ENCODE measurements at places on chromosomes 5 and 9. TPM values are rescaled to one million over a fixed set of nuclear protein-coding genes. Genes with fewer than 3 reads are reported as not detected.

- DNase-seq = no peak
- H3K4me1 ChIP-seq = peaks cover 2% of the 10 kb centered on the region
- H3K27ac ChIP-seq = no peak overlapping the region
- H3K27me3 ChIP-seq = peaks cover 2% of the 10 kb centered on the region
Observed at GRCh38 chr5:94740286-94740685, 121.8 kb downstream of the SLF1 start.

GRCh38 chr9:95507464-95508241 is 9.1 kb downstream of the PTCH1 start:
- peaks cover 59% of the 10 kb centered on the region for H3K27me3 ChIP-seq
- H3K36me3 ChIP-seq = no peaks in the 10 kb centered on the region
- H3K4me1 ChIP-seq = peaks cover 38% of the 10 kb centered on the region
- peak; percentile 84 for DNase-seq
- peak overlapping the region; percentile 92 for H3K4me3 ChIP-seq

DNA sequence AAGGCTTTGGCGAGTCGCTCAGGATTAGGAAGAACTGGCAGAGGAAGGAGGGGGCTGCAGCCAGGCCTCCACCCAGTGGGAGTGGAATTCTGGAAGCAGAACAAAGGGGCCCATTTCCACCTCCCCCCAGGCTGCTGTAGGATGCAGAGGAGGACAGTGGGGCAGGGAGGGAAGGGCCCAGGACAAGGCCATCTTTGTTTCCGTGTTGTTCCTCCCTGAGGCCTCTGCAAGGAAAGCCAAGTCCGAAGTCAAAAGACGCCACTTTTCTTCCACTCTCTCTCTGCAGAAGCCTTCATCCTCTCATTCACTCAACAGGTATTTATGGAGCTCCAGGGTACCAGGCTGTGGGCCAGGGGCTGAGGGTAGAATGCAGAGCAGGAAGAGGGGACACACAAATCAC is 70.7 kb downstream of the ENTREP1 start:
- no peak for DNase-seq
- H3K27me3 ChIP-seq = peaks cover under 1% of the 10 kb centered on the region
- no peak overlapping the region for H3K27ac ChIP-seq

GRCh38 chr5:139761501-139761900 is 34.1 kb upstream of the PSD2 start:
- H3K27ac ChIP-seq = no peak overlapping the region
- no peak for DNase-seq
- no peaks in the 10 kb centered on the region for H3K36me3 ChIP-seq
- H3K27me3 ChIP-seq = peaks cover 69% of the 10 kb centered on the region

GRCh38 chr5:174723315-174723978 is 935 bp upstream of the MSX2 start:
- peak overlapping the region; percentile 16 for H3K4me3 ChIP-seq
- H3K4me1 ChIP-seq = peaks cover 6% of the 10 kb centered on the region
- DNase-seq = no peak
- H3K27ac ChIP-seq = peak overlapping the region; percentile 50
- H3K36me3 ChIP-seq = no peaks in the 10 kb centered on the region

DNA sequence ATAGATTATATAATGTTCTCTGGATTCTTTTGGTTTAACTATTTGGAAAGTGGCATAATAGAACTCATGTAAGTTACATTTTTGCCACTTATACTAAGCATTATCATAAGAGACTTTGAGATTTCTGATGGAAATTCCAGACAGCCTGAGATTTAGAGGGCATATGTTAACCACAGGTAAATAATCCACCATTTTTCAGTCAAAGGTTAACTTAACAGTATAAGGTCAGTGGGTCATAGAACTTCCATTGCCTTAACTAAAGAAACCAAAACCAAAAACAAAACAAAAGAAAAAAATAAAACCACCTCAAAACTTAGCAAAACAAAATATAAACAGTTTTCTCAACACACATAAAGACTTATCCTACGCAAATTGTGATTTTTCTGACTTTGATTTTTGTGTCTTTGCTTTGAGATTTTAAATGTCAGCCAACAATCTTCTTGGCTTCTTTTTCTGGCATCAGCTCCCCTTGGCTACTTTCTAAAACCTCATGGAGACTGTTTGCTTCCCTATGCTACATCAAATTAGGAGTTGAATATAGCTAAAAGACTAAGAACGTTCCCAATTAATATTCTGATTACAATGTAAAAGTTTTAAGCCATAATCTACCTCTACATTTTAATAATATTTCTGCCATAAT is 430.1 kb upstream of the DAB2 start:
- H3K36me3 ChIP-seq = no peaks in the 10 kb centered on the region
- H3K27me3 ChIP-seq = peaks cover 5% of the 10 kb centered on the region
- no peak for DNase-seq
- H3K4me3 ChIP-seq = no peak overlapping the region

- H3K36me3 ChIP-seq = no peaks in the 10 kb centered on the region
- no peak overlapping the region for H3K4me3 ChIP-seq
- H3K27ac ChIP-seq = no peak overlapping the region
- no peaks in the 10 kb centered on the region for H3K27me3 ChIP-seq
- DNase-seq = no peak
- H3K4me1 ChIP-seq = no peaks in the 10 kb centered on the region
Observed at GRCh38 chr5:108560581-108560980, 178.7 kb upstream of the FBXL17 start.

GRCh38 chr5:142000173-142000572 is 12.7 kb downstream of the GNPDA1 start:
- no peak overlapping the region for H3K4me3 ChIP-seq
- H3K4me1 ChIP-seq = peaks cover 34% of the 10 kb centered on the region
- H3K36me3 ChIP-seq = peaks cover 56% of the 10 kb centered on the region
- DNase-seq = no peak
- no peaks in the 10 kb centered on the region for H3K27me3 ChIP-seq

GRCh38 chr9:78547831-78548230 is 250.9 kb downstream of the PSAT1 start:
- no peak overlapping the region for H3K27ac ChIP-seq
- no peaks in the 10 kb centered on the region for H3K36me3 ChIP-seq
- H3K4me3 ChIP-seq = no peak overlapping the region
- DNase-seq = no peak
- H3K4me1 ChIP-seq = no peaks in the 10 kb centered on the region
- H3K27me3 ChIP-seq = no peaks in the 10 kb centered on the region

DNA sequence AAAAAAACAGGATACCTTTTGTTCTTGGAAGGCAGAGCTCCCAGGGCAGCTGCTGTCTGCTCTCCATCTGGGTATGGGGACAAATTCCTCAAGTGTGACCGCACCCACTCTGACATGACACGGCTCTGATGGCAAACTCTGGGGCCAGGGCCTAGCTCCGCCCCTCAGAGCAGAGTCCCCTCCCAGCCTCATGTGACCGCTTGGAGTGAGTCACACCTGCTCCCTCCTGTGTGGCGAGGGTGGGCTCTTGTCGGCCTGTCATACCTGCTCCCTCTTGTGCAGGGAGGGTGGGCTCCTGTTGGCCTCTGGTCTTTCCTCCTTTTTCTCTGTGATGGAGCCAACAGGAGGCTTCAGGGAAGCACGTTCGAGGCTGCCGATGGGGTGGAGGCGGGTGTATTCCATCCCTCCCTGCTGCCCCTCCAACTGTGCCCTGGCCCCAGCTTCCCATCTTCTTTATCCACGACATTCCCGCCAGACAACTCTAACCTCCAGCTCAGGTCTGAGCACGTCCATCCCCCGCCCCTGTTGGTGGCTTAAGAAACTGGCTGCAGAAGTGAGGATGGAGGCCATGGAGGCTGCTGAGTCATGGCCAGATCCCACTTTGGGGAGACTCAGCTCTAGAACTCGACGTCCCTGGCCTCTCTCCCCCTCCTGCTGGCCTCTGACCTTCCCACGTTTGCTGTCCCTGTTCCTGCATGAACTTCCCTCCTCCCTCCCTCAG is 65.3 kb downstream of the OLFM1 start:
- H3K4me1 ChIP-seq = no peaks in the 10 kb centered on the region
- no peaks in the 10 kb centered on the region for H3K36me3 ChIP-seq
- DNase-seq = no peak
- H3K4me3 ChIP-seq = no peak overlapping the region
- no peaks in the 10 kb centered on the region for H3K27me3 ChIP-seq

- no peak for DNase-seq
- H3K36me3 ChIP-seq = no peaks in the 10 kb centered on the region
Observed at GRCh38 chr5:14506140-14506538, 75.5 kb upstream of the OTULINL start.

- no peaks in the 10 kb centered on the region for H3K27me3 ChIP-seq
- H3K36me3 ChIP-seq = peaks cover 4% of the 10 kb centered on the region
- H3K4me1 ChIP-seq = no peaks in the 10 kb centered on the region
- H3K27ac ChIP-seq = no peak overlapping the region
Observed at GRCh38 chr9:127660886-127661741, 45.7 kb upstream of the CFAP157 start.

DNA sequence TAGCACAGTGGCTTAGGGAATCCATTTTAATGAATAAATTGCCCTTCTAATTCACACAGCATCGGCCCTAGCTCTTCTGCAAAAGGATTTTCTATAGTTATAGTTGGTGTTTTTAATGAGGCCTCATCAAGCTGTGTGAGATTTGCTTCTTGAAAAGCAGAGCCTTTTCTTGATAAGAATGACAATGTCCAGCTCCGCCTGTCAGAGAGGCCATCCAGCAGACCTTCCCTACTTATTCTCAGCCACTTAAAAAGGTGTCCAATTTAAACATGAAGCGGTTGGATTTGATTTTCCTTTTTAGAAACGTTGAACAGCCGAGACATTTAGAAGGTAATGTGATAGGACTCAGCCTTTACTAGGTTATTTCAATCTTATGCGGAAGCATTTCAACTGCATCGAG is 134.4 kb downstream of the ZNF608 start:
- no peak overlapping the region for H3K27ac ChIP-seq
- peaks cover 2% of the 10 kb centered on the region for H3K27me3 ChIP-seq
- H3K4me3 ChIP-seq = no peak overlapping the region
- no peak for DNase-seq
- H3K4me1 ChIP-seq = no peaks in the 10 kb centered on the region
- H3K36me3 ChIP-seq = no peaks in the 10 kb centered on the region

- H3K27ac ChIP-seq = peak overlapping the region; percentile 14
- H3K4me1 ChIP-seq = peaks cover 73% of the 10 kb centered on the region
- no peak overlapping the region for H3K4me3 ChIP-seq
- H3K27me3 ChIP-seq = no peaks in the 10 kb centered on the region
Observed at GRCh38 chr5:135379046-135379654, 19.9 kb downstream of the MACROH2A1 start.

GRCh38 chr9:21730899-21731298 is 71.5 kb upstream of the MTAP start:
- no peak overlapping the region for H3K27ac ChIP-seq
- DNase-seq = no peak

DNA sequence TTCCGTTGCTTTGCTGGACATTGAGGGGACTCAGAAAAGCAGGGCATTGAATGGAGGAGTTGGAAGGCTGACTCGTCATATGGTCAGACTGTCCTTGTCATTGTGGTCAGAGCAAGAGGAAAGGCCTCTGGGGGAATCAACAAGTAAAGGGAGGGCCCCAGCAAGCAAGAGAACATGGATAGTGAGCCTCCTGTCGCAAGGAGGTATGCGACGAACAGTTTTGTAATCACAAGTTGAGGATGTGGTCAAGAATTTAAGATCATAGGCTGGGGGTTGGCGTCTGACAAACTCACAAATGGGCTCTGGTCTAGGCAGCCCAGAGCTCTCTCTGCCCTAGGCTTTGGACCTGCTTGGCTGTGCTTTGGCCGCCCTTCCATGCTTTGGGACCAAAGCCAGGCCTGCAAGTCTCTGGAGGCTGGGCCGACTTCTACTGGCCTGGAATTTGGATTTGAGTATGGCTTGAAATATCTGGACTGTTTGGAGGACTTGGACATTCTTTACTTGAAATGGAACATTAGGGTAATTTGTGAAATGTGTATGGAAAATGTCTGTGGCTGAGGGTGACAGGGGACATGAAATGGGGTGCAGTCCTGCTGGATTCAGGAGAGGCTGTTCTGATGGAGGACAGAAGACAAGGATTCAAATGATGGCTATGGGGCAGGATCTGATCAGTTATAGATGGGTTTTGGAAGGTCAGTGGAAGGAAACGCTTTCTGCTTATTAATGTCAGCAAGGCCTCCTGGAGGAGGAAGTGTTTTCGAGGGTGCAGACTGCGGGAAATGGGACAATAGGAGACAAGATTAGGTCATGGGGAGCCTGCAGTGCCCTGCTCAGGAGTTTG is 19.2 kb upstream of the NDST1 start:
- DNase-seq = no peak
- H3K4me3 ChIP-seq = no peak overlapping the region
- peaks cover 15% of the 10 kb centered on the region for H3K27me3 ChIP-seq
- peaks cover 5% of the 10 kb centered on the region for H3K4me1 ChIP-seq

- peaks cover 76% of the 10 kb centered on the region for H3K36me3 ChIP-seq
- H3K4me1 ChIP-seq = peaks cover 73% of the 10 kb centered on the region
- H3K4me3 ChIP-seq = peak overlapping the region; percentile 75
- H3K27ac ChIP-seq = peak overlapping the region; percentile 73
- H3K27me3 ChIP-seq = no peaks in the 10 kb centered on the region
- peak; percentile 85 for DNase-seq
Observed at GRCh38 chr9:114902786-114903524, 27.4 kb downstream of the TNFSF8 start.

GRCh38 chr5:126808521-126808988 is 31.6 kb downstream of the LMNB1 start:
- no peak for DNase-seq
- peak overlapping the region; percentile 82 for H3K27ac ChIP-seq
- H3K4me1 ChIP-seq = peaks cover 47% of the 10 kb centered on the region
- no peak overlapping the region for H3K4me3 ChIP-seq

DNA sequence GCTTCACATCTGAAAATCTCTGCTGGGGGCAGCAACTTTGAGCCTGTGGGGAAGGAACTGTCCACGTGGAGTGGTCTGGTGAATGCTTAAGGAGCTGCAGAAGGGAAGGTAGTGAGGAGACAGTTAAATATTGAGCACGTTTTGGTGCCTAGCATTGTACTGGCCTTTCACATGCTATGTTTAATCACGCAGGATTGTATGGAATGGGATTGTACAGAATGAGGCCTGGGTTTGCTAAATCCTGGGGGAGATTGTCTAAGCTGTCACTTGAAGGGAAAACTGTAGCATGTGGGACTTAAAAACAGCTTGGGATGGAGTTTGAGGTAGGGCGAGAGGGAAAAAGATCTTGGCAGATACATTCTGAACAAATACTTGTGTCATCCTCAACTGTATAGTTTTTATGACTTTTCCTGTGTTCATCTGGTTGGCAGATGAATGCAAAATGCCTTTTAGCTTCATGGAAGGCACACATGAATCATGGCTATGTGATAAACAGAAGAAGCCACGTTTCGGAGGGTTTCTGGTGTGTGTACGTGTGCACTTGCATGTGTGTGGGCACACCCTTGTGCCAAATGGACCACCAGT is 106.6 kb downstream of the TMC1 start:
- no peak overlapping the region for H3K4me3 ChIP-seq
- peaks cover 14% of the 10 kb centered on the region for H3K27me3 ChIP-seq
- no peaks in the 10 kb centered on the region for H3K4me1 ChIP-seq

GRCh38 chr5:145245354-145245753 is 589.8 kb downstream of the PRELID2 start:
- no peak overlapping the region for H3K4me3 ChIP-seq
- H3K4me1 ChIP-seq = no peaks in the 10 kb centered on the region
- no peaks in the 10 kb centered on the region for H3K27me3 ChIP-seq
- DNase-seq = no peak
- no peaks in the 10 kb centered on the region for H3K36me3 ChIP-seq

GRCh38 chr9:95249986-95250385 is 67.5 kb downstream of the FANCC start:
- no peak for DNase-seq
- no peaks in the 10 kb centered on the region for H3K4me1 ChIP-seq
- no peak overlapping the region for H3K27ac ChIP-seq
- no peaks in the 10 kb centered on the region for H3K27me3 ChIP-seq

MLANA gene
- not detected for total RNA-seq

SLC4A9 gene
- total RNA-seq = not detected

CTNND2 gene
- total RNA-seq = not detected

BTNL8 gene
- not detected for total RNA-seq

ADAMTSL1 gene
- total RNA-seq = not detected

NUTM2F gene
- total RNA-seq = not detected

DIRAS2 gene
- total RNA-seq = not detected

TEX53 gene
- total RNA-seq = not detected

Data from activated CD4-positive, alpha-beta T cell treated with anti-CD3 and anti-CD28 coated beads, Interleukin-2, amount 10 ng/mL, durations not matched to agents 24 days and 14 days (primary cell).